Stimulated activated naive B cell treated with anti-CD40 and anti-IgM and Interleukin-4, amounts not matched to agents 10 μg/mL and 1 μg/mL and 100 μg/mL, for 72 hours (primary cell): ENCODE measurements at places on chromosomes 6 and 20.
A peak's percentile ranks its signal among the peaks of the same experiment; 100 is the strongest.

DNA sequence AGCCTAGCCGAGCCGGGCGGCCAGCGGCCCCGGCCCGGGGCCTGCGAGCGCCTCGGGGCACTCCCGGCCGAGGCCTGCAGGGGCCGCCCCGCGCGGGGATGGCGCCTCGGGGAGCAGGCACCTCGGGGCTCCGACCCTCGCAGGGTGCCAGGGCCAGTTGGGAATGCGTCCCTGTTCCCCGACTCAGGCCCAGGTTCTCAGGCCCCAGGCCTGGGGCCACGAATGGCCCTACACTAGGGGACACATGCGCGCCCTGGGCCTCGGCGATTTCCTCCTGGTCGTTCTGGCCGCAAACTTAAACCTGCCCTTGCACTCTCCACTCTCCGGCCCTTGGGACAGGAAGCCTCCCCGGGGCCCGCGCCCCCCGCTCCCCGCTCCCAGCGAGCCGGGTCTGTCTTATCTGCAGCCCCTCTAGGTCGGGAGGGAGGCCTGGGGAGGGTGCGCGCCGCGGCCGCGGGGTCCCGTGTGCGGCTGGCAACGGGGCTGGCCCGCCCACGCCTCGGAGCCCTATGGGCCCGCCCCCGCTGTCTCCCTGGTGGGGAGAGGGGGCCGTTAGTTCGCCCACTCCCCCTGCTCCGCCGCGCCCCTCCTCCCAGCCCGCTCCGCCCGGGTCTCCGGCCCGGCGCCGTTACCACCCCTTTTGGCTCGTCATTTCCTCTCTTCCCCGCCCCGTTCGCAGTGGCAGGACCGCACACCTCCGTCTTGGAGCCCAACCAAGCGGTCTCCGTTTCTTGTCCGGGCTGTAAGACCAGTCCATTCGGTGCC lies 611 bp downstream of the NFYA start:
- peaks cover 27% of the 10 kb centered on the region for H3K4me1 ChIP-seq
- peak overlapping the region; percentile 99 for H3K27ac ChIP-seq
- peak overlapping the region; percentile 92 for H3K4me3 ChIP-seq
- peaks cover 6% of the 10 kb centered on the region for H3K36me3 ChIP-seq
- H3K27me3 ChIP-seq: no peaks in the 10 kb centered on the region

- peaks cover 19% of the 10 kb centered on the region for H3K4me1 ChIP-seq
- H3K27me3 ChIP-seq: no peaks in the 10 kb centered on the region
- no peak for DNase-seq
- no peak overlapping the region for H3K27ac ChIP-seq
- H3K4me3 ChIP-seq: no peak overlapping the region
These were observed 10.2 kb downstream of the DYNLRB1 start for GRCh38 chr20:34526466-34526865.

GRCh38 chr6:159061805-159062563 lies 17.2 kb upstream of the TAGAP start:
- peaks cover 75% of the 10 kb centered on the region for H3K4me1 ChIP-seq
- H3K27me3 ChIP-seq: no peaks in the 10 kb centered on the region
- DNase-seq: no peak
- peak overlapping the region; percentile 13 for H3K4me3 ChIP-seq
- H3K36me3 ChIP-seq: no peaks in the 10 kb centered on the region

DNA sequence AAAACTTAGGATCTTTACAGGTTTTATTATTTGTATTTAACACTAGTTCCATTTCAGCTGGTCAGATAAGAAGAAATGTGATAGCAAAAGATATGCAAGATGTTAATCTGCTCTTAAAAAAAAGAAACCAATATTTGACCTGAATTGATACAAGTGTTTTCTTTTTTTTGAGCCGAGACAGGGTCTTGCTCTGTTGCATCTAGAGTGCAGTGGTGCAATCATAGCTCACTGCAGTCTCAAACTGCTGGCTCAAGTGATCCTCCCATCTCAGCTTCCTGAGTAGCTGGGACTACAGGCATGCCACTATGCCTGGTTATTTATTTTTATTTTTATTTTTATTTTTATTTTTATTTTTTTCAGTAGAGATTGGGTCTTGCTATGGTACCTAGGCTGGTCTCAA lies 133.0 kb downstream of the GMPR start:
- DNase-seq: no peak
- H3K4me3 ChIP-seq: no peak overlapping the region
- no peak overlapping the region for H3K27ac ChIP-seq
- H3K4me1 ChIP-seq: peaks cover 8% of the 10 kb centered on the region
- H3K36me3 ChIP-seq: peaks cover 31% of the 10 kb centered on the region

- no peak for DNase-seq
- peaks cover 4% of the 10 kb centered on the region for H3K4me1 ChIP-seq
- H3K4me3 ChIP-seq: no peak overlapping the region
These were observed 96.3 kb downstream of the MRPL14 start for GRCh38 chr6:44030812-44031454.

- H3K27me3 ChIP-seq: no peaks in the 10 kb centered on the region
- H3K4me3 ChIP-seq: no peak overlapping the region
- no peak for DNase-seq
These were observed 63.0 kb downstream of the FAM229B start for GRCh38 chr6:112150363-112150762.

DNA sequence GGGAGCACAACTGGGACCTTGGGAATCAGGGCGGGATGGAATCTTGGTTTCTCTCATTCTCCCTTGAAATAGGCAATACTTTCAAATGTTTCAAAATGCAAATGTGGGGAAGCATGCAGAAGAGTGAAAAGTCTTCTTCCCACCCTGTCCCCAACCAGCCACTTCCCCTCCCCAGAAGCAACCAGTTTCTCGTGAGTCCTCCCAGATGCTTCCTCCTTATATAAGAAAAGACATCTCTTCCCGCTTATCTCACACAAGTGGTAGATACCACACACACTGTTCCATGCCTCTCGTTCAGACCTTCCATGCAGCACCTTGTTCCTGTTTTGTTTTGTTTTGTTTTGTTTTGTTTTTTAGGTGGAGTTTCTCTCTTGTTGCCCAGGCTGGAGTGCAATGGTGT lies 25.1 kb downstream of the HCK start:
- H3K27me3 ChIP-seq: no peaks in the 10 kb centered on the region
- DNase-seq: no peak
- no peak overlapping the region for H3K4me3 ChIP-seq

DNA sequence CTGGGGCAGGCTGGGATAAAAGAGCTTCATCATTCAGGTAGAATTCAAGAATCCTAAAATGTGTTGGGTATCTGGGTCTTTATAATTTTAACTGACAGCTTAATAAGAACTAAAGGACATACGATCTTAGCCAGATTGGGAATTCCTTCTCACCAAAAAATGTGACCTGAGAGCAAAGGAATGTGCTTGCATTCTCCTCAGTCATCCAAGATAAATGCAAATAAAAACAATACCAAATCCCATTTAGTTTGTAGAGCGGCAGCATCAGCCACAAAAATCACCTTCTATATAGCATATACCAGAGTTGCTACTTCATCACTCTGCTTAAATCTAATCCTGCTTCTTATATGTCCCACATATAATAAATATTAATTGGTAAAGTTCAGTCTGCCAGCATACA lies 16.9 kb downstream of the USP49 start:
- DNase-seq: no peak
- H3K4me1 ChIP-seq: peaks cover 4% of the 10 kb centered on the region
- H3K27ac ChIP-seq: no peak overlapping the region
- H3K36me3 ChIP-seq: no peaks in the 10 kb centered on the region
- H3K4me3 ChIP-seq: no peak overlapping the region
- no peaks in the 10 kb centered on the region for H3K27me3 ChIP-seq

DNA sequence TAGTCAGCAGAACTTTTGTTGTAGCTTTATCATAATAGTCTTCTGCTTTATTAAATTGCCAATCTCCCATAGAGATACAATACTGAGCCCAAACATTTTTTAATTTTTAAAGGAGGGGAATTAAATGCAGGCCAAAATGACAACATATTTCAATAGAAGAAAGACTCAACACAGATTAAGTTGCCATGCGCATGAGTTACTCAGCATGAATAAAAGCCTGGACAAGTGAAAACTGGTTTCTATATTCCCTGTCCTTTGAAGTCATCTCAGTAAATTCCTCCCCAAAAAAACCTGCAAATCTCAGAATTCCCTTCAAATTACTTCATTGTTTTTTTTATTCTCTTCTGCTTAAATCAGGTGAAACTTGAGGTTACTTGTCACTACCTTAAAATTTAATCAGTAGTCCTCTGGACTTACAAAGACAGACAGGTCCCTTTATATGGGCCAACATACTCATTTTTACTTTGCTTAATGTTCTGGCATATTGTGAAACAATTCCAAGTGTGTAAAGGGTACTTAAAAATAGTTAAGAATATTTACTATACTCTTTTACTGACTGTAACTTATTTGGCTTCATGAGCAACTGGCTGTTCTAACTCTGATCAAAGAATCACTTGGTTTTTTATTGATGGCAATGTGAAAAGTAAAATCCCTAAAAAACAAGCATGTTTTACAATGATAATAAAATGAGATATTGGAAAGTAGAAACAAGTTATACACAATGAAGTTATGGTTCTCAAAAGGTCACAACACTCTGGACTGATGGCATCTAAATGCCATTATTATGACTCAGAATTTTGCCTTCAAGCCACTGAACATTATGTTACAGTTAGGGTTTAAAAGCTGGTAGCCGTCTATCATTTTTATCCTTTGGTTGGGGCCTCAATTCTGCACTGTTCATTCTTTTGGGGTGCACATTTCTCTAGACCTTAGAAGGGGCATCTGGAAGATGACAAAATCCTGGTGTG lies 49.9 kb upstream of the COL21A1 start:
- no peak for DNase-seq
- no peaks in the 10 kb centered on the region for H3K36me3 ChIP-seq
- H3K27ac ChIP-seq: no peak overlapping the region
- H3K4me1 ChIP-seq: no peaks in the 10 kb centered on the region
- H3K27me3 ChIP-seq: no peaks in the 10 kb centered on the region

- peaks cover 23% of the 10 kb centered on the region for H3K27me3 ChIP-seq
- no peak overlapping the region for H3K27ac ChIP-seq
- peaks cover 30% of the 10 kb centered on the region for H3K4me1 ChIP-seq
- DNase-seq: no peak
- no peak overlapping the region for H3K4me3 ChIP-seq
These were observed 268.5 kb upstream of the ECI2 start for GRCh38 chr6:4403828-4404227.

- peak; percentile 77 for DNase-seq
- peaks cover 2% of the 10 kb centered on the region for H3K36me3 ChIP-seq
- H3K27ac ChIP-seq: peak overlapping the region; percentile 96
- H3K4me3 ChIP-seq: peak overlapping the region; percentile 25
These were observed 67.2 kb upstream of the SNX9 start for GRCh38 chr6:157755746-157756411.

GRCh38 chr6:126056355-126057004 lies 70.1 kb downstream of the TRMT11 start:
- H3K4me1 ChIP-seq: no peaks in the 10 kb centered on the region
- H3K27me3 ChIP-seq: no peaks in the 10 kb centered on the region
- peaks cover 32% of the 10 kb centered on the region for H3K36me3 ChIP-seq
- H3K4me3 ChIP-seq: no peak overlapping the region
- H3K27ac ChIP-seq: no peak overlapping the region

GRCh38 chr6:30345852-30346251 lies 896 bp downstream of the RPP21 start:
- H3K36me3 ChIP-seq: peaks cover 41% of the 10 kb centered on the region
- peak overlapping the region; percentile 90 for H3K4me3 ChIP-seq
- H3K27ac ChIP-seq: no peak overlapping the region
- DNase-seq: no peak
- H3K27me3 ChIP-seq: no peaks in the 10 kb centered on the region

DNA sequence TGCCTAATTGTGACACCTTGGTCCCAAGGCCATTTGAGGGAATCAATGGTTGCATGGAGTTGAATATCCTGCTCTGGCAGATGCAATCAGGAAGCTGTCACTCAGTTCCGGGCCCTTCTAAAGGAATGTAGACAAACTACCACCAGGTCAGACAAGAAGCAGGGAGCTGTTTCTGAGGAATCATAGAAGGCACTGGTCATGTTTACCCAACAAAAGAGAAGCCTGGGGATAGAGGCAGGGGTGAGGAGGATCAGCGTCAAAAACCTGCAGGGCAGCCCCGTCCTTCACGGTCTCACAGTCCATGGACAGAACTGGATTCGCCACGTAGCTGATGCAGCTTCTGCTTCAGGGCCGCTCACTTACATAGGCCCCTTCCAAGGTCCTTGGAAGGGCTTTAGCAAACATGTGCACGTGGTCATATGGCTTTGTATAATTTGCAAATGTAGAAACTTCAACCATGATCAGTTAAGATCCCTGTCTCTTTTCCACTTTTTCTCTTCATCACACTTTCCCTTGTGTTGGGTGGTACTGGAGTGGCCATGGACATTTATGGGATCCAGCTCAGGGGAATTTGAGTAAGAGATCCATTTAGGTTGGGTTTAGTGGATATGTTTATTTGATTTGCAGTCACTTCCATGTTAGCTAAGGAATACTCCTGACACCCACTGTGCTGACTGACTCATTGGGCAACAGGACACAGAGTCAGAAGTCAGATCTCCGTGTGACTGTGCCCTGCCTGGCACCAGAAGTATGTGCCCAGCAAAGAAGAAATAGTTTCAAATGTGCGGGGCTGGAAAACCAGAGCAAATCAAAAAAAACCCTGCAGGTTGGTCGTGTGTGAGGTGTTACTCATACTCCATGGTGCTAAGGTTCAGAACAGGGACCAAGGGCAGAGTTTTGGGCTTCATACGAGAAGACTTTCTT lies 60.0 kb upstream of the ZFAND3 start:
- no peak for DNase-seq
- H3K27me3 ChIP-seq: peaks cover 11% of the 10 kb centered on the region

GRCh38 chr6:154953644-154954043 lies 41.5 kb upstream of the TIAM2 start:
- no peak overlapping the region for H3K27ac ChIP-seq
- no peak for DNase-seq
- H3K4me1 ChIP-seq: peaks cover 36% of the 10 kb centered on the region
- H3K36me3 ChIP-seq: peaks cover 14% of the 10 kb centered on the region

DNA sequence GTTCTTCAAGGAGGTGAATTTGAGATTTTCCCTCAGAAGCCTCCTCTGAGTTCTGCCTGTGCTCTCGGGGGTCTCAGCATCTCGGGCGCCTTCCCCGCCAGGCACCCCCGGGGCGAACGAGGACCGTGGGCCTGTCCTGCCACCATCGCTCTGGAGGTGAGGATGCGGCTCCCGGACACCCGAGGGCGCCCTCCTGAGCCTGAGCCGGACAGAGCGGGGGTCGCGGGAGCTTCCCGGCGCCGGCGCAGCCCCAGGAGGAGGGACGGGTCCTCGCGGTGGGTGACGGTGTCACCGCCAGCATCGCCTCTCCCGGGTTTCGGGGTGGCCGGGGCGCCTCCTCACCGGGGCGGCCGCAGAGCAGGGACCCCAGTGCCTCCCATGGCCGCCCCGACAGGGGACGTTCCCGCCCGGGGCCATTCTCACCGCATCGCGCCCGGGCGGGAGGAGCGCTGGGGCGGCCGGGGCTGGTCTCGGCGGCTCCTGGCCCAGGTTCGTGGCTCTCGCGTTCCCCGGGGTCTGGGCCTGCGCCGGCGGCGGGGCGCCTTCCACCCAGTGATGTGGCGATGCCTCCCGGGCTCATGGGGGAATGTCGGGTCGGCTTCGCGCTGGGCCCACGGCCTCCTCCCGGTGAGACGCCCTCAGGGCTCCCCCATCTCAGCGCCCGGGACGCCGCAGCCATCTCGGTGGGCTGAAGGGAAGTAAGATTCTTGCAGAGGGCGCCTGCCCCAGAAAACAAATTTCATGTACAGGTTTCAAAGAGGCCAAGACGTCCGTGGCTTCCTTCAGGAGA lies 210.5 kb downstream of the ERMARD start:
- H3K4me1 ChIP-seq: peaks cover 25% of the 10 kb centered on the region
- H3K27me3 ChIP-seq: peaks cover 26% of the 10 kb centered on the region
- no peaks in the 10 kb centered on the region for H3K36me3 ChIP-seq
- DNase-seq: no peak
- H3K4me3 ChIP-seq: peak overlapping the region; percentile 56
